ENCODE measurements at places on chromosomes 6 and 20. TPM values are rescaled to one million over a fixed set of nuclear protein-coding genes. Genes with fewer than 3 reads are reported as not detected.

GJA10 gene
- not detected for total RNA-seq

HUS1B gene
- 0.88 TPM for total RNA-seq

CLDN20 gene
- total RNA-seq = not detected

LTB gene
- total RNA-seq = 1.6 TPM

SGK2 gene
- 3.6 TPM for total RNA-seq

LINC00237 gene
- not detected for total RNA-seq

LY6G5C gene
- not detected for total RNA-seq

VSX1 gene
- total RNA-seq = not detected

MED23 gene
- total RNA-seq = 21.9 TPM

ZNF322 gene
- 8.7 TPM for total RNA-seq

TDRD6 gene
- total RNA-seq = 0.12 TPM

ABT1 gene
- 22.1 TPM for total RNA-seq

RNF217 gene
- 42.3 TPM for total RNA-seq

SRSF12 gene
- total RNA-seq = 0.25 TPM

PNPLA1 gene
- not detected for total RNA-seq

AK9 gene
- total RNA-seq = 6.3 TPM

KIAA0408 gene
- total RNA-seq = 10.7 TPM

FRS3 gene
- total RNA-seq = 1.2 TPM

NFATC2 gene
- total RNA-seq = 12.4 TPM

C6orf47 gene
- total RNA-seq = 16.8 TPM

NKX2-2 gene
- total RNA-seq = not detected

POM121L2 gene
- not detected for total RNA-seq

ABHD16B gene
- not detected for total RNA-seq

ARMH2 gene
- total RNA-seq = 0.84 TPM

PDE7B gene
- 14.2 TPM for total RNA-seq

PFDN6 gene
- 22.1 TPM for total RNA-seq

EEF1E1 gene
- 14.3 TPM for total RNA-seq

RWDD1 gene
- total RNA-seq = 37.7 TPM

TINAG gene
- not detected for total RNA-seq

AIF1 gene
- total RNA-seq = 72.5 TPM

OTOR gene
- not detected for total RNA-seq

ARMC12 gene
- 3.2 TPM for total RNA-seq

All from omental fat pad (tissue), 4 donors.